ENCODE measurements at places on chromosomes 12 and 14. TPM values are rescaled to one million over a fixed set of nuclear protein-coding genes. Genes with fewer than 3 reads are reported as not detected.

GRCh38 chr14:68247676-68248268 lies 428.2 kb downstream of the RAD51B start:
- DNase-seq, result no peak
- peaks cover 22% of the 10 kb centered on the region for H3K4me1 ChIP-seq
- no peaks in the 10 kb centered on the region for H3K36me3 ChIP-seq
- peak overlapping the region; percentile 77 for H3K27ac ChIP-seq

DNA sequence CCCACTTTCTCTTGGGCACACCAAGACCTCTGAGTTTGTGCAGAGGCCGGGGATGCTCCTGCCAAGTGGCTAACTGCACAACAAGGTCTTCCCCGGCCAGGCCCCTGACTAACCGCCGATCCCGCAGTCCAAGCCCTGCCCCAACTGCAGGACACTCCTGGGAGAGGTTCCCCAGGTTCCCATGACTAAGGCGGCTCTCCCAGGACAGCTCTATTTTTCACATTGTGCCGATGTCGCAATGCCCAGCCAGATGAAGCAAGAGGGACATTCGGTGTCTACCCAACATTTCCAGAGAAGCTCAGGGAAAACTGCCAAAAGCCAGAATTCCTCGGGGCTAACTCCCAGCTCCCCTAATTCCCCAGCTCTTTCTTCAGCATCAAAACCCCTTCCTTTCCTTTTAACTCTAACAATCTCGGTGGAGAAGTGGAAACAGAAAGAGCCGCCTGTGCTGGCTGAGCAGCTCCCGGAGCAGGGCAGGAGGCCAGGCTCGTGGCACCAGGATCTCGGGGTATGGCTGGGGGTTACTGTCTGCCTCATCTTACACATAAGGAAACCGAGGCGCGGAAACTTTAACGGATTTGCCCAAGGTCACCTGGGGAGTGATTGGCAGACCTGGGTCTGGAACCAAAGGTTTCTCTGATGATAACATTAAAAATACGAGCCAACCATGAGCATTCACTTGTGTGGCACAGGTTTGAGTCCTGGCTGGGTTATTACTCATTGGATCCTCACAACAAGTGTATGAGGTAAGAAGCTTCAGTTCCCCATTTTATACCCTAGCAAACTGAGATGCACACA lies 318.2 kb downstream of the BCL11B start:
- no peaks in the 10 kb centered on the region for H3K27me3 ChIP-seq
- no peaks in the 10 kb centered on the region for H3K36me3 ChIP-seq
- no peak overlapping the region for H3K4me3 ChIP-seq
- H3K27ac ChIP-seq, result no peak overlapping the region

- H3K4me3 ChIP-seq, result no peak overlapping the region
- H3K27me3 ChIP-seq, result no peaks in the 10 kb centered on the region
- H3K27ac ChIP-seq, result peak overlapping the region; percentile 30
- DNase-seq, result no peak
These were observed 5.3 kb downstream of the LRP1-AS start for GRCh38 chr12:57142121-57142520.

DNA sequence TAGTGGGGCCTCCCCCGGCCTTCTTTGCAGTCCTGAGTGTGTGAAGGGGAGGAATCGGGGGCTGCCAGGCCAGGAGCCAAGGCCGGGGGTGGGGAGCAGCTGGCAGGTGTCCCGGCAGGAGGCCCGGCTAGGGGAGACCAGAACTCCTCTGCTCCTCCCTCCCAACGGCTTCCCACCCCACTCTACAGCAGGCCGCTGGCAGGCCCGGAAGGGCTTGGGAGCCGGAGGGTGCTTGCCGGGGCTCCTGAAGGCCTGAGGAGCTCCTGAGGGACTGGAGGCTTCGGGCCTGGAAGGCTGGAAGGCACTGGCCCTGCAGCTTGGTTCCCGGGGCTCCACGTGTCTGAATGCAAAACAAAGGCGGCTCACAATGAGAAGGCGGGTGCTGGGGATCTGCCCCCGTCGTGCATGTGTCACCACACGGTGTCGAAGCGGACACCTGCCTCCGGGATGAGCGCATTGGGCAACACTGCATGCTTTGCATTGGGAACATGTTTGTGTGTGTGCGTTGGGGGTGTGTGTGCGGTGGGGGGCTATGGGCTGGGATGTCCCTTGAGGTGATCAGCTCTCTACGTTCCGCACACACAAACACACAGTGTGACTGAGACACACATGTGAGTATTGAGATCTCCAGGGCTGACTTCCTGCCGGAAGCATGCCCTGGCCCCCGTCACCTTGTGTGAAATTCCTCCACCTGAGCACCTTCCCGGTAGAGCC lies 30.9 kb upstream of the ANKRD9 start:
- peaks cover 9% of the 10 kb centered on the region for H3K27me3 ChIP-seq
- H3K36me3 ChIP-seq, result no peaks in the 10 kb centered on the region
- DNase-seq, result no peak
- H3K4me3 ChIP-seq, result no peak overlapping the region

DNA sequence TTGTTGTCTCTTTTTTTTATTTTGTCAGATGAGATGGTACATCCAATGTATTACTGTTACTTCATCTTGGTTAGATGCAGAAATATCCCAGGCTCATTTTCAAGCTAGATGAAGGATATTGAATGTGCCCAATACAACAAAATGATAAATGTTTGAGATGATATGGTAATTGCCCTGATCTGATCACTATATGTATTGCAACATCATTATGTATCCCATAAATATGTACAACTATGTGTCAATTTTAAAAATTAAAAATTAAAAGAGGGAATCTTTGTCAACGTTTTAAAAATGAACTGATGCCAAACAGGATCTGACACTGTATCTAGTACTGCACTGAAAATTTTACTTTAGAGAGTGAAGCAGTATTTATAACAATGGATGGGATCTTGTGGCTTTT lies 78.5 kb downstream of the PPM1H start:
- H3K36me3 ChIP-seq, result no peaks in the 10 kb centered on the region
- no peak for DNase-seq
- H3K4me1 ChIP-seq, result no peaks in the 10 kb centered on the region
- H3K4me3 ChIP-seq, result no peak overlapping the region
- no peaks in the 10 kb centered on the region for H3K27me3 ChIP-seq

GRCh38 chr12:26058308-26058707 lies 66.5 kb downstream of the BHLHE41 start:
- H3K36me3 ChIP-seq, result no peaks in the 10 kb centered on the region
- no peak overlapping the region for H3K27ac ChIP-seq
- H3K27me3 ChIP-seq, result no peaks in the 10 kb centered on the region
- no peak for DNase-seq
- no peak overlapping the region for H3K4me3 ChIP-seq

- H3K27ac ChIP-seq, result peak overlapping the region; percentile 80
- H3K4me1 ChIP-seq, result no peaks in the 10 kb centered on the region
- no peak overlapping the region for H3K4me3 ChIP-seq
- DNase-seq, result no peak
- no peaks in the 10 kb centered on the region for H3K36me3 ChIP-seq
- no peaks in the 10 kb centered on the region for H3K27me3 ChIP-seq
These were observed 9.1 kb upstream of the RESF1 start for GRCh38 chr12:31950088-31950487.

DNA sequence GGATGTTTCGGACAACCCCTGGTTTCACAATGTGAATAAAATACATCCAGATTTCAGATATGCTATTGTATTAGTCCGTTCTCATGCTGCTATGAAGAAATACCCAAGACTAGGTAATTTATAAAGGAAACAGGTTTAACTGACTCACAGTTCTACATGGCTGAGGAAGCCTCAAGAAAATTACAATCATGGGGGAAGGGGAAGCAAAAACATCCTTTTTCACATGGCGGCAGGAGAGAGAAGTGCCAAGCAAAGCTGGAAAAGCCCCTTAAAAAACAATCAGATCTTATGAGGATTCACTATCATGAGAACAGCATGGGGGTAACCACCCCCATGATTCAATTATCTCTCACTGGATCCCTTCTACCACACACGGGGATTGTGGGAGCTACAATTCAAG lies 451.7 kb downstream of the MDGA2 start:
- H3K36me3 ChIP-seq, result no peaks in the 10 kb centered on the region
- H3K27me3 ChIP-seq, result no peaks in the 10 kb centered on the region
- no peak overlapping the region for H3K4me3 ChIP-seq
- H3K4me1 ChIP-seq, result no peaks in the 10 kb centered on the region
- DNase-seq, result no peak

- H3K4me1 ChIP-seq, result no peaks in the 10 kb centered on the region
- no peaks in the 10 kb centered on the region for H3K27me3 ChIP-seq
- H3K4me3 ChIP-seq, result no peak overlapping the region
- no peak overlapping the region for H3K27ac ChIP-seq
- no peaks in the 10 kb centered on the region for H3K36me3 ChIP-seq
These were observed 182.3 kb downstream of the NPAS3 start for GRCh38 chr14:33120966-33121365.

DNA sequence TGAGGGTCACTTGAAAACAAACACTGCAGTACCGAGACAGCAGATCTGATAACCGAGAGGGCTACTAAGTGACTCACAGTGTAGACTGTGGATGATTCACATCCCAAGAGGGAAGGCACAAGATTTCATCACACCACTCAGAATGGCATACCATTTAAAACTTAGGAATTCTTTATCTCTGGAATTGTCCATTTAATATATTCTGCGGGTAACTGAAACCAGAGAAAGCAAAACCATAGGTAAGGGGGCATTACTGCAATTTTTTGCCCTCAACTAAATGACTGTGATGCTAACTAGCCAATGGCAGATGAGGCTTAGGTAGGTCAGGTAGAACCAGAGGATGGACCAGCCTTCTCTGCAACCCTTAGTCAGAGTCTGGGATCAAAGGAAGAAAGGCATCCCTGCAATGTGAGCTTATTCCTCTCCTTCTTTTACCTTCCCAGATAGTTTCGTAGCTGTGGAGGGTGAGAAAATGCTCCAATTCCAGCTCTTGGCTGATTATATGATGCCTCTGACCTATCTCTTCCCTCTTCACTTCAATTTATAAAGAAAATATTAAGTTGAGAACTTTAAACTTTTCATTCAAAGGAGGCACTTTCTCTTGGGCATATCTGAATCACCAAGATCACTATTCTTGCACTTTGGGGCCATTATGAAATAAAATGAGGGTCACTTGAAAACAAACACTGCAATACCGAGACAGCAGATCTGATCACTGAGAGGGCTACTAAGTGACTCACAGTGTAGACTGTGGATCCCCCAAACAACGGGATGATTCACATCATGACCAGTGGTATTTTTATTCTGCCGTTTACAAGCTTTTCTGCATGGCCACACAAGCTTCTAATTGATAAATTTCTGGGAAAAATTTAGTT lies 6.8 kb downstream of the ART4 start:
- no peaks in the 10 kb centered on the region for H3K36me3 ChIP-seq
- peak overlapping the region; percentile 64 for H3K27ac ChIP-seq
- no peak overlapping the region for H3K4me3 ChIP-seq
- DNase-seq, result no peak
- H3K4me1 ChIP-seq, result no peaks in the 10 kb centered on the region
- no peaks in the 10 kb centered on the region for H3K27me3 ChIP-seq

DNA sequence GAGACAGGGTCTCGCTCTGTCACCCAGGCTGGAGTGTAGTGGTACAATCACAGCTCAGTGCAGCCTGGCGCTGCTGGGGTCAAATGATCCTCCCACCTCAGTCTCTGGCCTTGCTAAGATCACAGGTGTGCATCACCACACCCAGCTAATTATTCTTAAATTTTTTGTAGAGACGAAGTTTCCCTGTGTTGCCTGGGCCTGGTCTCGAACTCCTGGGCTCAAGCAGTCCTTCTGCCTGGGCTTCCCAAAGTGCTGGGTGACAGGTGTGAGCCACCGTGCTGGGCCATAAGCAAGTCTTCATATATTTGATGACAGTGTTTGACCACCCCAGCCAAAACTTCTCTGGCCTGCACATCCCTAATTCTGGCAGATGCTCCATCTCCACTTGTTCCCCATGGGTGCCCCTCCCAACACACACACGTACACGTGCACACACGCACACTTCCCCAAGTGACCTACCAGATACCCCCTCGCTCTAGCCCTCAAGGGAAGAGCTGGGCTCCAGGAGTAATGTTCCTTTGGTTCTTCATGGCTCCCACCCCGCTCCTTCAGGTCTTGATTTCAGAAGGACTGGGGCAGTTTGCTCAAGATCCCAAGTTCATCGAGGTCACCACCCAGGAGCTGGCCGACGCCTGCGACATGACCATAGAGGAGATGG lies 104.3 kb upstream of the FKBP4 start:
- H3K36me3 ChIP-seq, result no peaks in the 10 kb centered on the region
- H3K27ac ChIP-seq, result no peak overlapping the region
- no peaks in the 10 kb centered on the region for H3K27me3 ChIP-seq
- no peaks in the 10 kb centered on the region for H3K4me1 ChIP-seq
- DNase-seq, result no peak

DNA sequence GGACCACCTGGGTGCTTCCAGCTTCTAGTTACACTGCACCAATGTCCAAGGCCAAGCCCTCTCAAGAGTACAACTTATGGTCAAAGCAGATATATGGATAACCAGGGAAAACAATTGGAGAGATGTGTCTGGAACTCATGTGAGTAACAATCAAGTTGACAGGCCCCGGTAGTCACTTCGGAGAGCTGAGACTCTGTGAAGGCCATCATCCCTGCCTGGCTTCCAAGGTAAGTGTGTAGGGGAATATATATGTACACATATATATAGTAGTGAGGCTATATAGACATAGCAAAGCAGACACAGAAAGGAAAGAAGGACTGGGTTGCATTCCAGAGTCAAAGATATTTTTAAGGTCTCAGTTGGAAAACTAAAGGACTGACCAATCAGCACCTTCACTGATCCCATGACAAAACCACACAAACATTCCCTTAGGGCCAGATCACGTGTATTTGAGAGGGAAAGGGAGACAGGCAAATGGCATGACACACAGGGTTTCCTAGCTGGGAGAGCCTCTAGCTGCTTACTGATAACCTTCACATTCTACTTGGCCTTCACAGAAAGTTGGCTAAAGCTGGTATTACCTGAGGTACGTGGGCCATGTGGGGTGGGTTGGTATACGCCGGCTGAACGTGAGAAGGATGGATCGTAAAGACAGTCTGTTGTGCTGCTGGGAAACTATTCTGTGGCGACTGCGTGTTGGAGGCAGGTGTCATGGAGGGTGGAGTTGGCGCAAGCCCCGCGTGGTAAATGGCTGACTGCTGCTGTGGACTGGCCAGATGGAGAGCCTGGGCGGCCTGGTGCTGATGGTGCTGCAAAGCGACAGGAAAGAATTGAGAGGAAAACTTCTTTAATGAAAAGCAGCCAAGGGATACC lies 50.0 kb downstream of the SH2B3 start:
- H3K36me3 ChIP-seq, result peaks cover 78% of the 10 kb centered on the region
- peaks cover 8% of the 10 kb centered on the region for H3K4me1 ChIP-seq
- H3K27ac ChIP-seq, result no peak overlapping the region
- DNase-seq, result no peak
- no peak overlapping the region for H3K4me3 ChIP-seq

- DNase-seq, result no peak
- no peaks in the 10 kb centered on the region for H3K27me3 ChIP-seq
- no peak overlapping the region for H3K27ac ChIP-seq
- no peak overlapping the region for H3K4me3 ChIP-seq
- H3K36me3 ChIP-seq, result no peaks in the 10 kb centered on the region
- H3K4me1 ChIP-seq, result no peaks in the 10 kb centered on the region
These were observed 27.4 kb downstream of the CDC42BPB start for GRCh38 chr14:103029936-103030335.

GRCh38 chr14:74906925-74907521 lies 16.0 kb downstream of the RPS6KL1 start:
- peaks cover 13% of the 10 kb centered on the region for H3K36me3 ChIP-seq
- no peaks in the 10 kb centered on the region for H3K27me3 ChIP-seq
- H3K4me1 ChIP-seq, result no peaks in the 10 kb centered on the region
- no peak overlapping the region for H3K4me3 ChIP-seq
- no peak overlapping the region for H3K27ac ChIP-seq
- no peak for DNase-seq

- H3K4me3 ChIP-seq, result no peak overlapping the region
- H3K36me3 ChIP-seq, result no peaks in the 10 kb centered on the region
- H3K27ac ChIP-seq, result no peak overlapping the region
- no peak for DNase-seq
These were observed 157.6 kb downstream of the DUSP6 start for GRCh38 chr12:89194683-89195082.

Gene AQP5
- not detected for total RNA-seq

Gene RNASE7
- not detected for total RNA-seq
